ENCODE measurements at places on chromosomes 2 and 18.

- DNase-seq = no peak
These were observed 35.0 kb downstream of the TPRKB start for GRCh38 chr2:73701968-73702665.

GRCh38 chr18:26722565-26722931 lies 143.0 kb downstream of the AQP4 start:
- DNase-seq = no peak

GRCh38 chr18:38368246-38368645 lies 802.6 kb upstream of the CELF4 start:
- DNase-seq = no peak

DNA sequence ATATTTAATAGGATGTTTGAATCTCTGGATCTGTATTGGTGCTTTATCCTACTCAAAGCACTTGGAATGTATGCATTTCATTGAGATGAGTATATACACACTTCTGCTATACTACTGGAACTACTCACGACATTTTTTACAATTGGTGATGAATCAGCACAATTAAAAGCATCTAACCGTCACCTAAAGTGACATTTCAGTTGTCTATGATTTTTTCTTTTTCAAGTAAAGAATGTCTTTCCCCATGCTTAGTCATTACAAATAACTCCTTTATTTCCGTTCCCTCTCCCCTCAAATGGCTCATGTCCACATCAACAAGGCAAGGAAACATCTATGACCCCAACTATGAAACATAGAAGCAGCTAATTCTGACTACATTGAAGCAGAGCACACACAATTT lies 77.3 kb downstream of the CLIP4 start:
- no peak for DNase-seq

DNA sequence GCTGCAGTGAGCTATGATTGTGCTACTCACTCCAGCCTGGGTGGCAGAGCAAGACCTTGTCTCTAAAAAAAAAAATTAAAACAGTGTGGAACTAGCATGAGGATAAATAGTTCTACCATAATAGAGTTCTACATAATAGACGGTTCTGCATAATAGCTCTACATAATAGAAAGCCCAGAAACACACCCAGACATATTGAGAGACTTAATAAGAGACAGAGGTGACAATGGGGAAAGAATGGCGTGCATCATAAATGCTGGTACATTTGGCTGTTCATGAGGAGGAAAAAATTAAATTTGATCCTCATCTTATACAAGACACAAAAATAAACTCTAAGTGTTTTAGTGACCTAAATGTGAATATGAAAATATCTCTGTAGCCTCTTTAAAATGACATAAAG lies 58.5 kb downstream of the PTRHD1 start:
- DNase-seq = no peak

All from stimulated activated CD4-positive, alpha-beta T cell treated with anti-CD3 and anti-CD28 coated beads, Interleukin-2, amount 100 ng/mL, for 48 hours (primary cell).